ENCODE measurements at places on chromosomes 1 and 21.

DNA sequence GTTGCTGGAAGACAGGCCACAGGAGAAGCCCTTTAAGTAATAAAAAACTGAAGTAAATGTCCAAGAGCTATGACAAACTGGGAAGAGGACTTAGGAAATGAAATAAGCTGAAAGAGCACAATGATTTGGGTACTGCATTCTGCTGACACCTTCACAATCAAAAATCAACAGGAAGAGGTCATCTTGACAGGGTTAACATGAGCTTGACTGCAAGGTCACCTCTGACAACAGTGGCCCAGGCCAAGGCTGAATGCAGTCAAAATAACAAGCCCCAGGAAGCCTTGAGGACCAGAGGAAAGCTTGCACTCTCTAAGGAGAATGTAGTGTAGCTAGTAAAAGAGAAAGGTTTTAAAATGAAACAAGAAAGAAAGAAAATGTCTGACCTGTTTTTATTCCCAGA lies 179.3 kb downstream of the SEC16B start:
- no peak for DNase-seq

- peak; percentile 82 for DNase-seq
These were observed at the start of gene EFNA3 for GRCh38 chr1:155078469-155079209. Gene EFNA3 (plus strand): TSS chr1:155078837. CDS start chr1:155078942, 105 bp downstream.

GRCh38 chr1:29121516-29121935 lies 2.2 kb downstream of the TMEM200B start:
- no peak for DNase-seq

- no peak for DNase-seq
These were observed 547.4 kb downstream of the LTN1 start for GRCh38 chr21:28445141-28445830.

DNA sequence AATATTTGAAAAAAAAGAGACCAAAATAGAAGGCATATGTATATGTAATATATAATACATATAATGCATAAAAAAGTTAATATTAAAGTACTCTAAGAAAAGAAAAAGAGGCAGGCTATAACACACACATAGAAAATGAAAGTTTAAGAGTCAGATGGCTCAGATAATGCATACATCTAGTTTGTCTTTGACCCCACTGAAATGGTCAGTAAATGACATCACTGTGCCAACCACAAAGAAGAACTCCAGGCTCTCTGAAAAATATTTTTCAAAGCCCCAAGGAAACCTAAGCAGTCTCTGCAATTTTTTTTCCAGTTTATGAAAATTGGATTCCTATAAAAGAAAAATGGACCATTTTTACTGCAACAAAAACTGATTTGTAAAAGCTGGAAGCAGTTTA lies 55.4 kb upstream of the SCYL3 start:
- no peak for DNase-seq

DNA sequence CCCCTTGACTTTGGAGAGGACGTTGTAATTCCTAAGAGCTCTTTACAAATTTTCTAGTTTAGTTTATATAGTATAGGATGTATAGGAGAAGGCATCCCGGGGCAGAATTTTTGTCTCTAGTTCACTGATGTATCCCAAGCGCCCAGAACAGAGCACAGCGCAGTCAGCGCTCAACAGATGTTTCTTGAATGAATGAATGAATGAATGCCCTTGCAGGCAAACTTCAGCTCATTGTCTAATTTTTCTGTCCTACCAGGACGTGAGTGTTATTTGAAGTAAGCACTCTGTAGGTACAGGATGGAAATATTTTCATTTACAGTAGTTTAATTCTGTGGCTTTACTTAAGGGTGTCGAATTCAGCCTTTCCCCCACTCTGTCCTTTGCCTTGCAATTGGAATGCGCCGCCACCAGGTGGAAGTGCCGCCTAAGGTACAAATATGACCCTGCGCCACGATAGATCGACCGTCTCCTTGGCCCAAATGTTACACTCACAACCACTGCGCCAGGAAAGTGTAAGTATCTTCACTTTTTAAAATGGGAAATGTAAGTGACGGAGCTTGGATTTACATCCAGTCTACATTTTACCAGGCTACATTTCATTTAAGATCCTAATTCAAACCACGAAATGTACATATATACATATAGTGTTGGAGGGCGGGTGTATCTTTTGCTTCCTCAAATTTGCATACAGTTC lies 910 bp upstream of the MRPL39 start:
- DNase-seq, result peak; percentile 72

DNA sequence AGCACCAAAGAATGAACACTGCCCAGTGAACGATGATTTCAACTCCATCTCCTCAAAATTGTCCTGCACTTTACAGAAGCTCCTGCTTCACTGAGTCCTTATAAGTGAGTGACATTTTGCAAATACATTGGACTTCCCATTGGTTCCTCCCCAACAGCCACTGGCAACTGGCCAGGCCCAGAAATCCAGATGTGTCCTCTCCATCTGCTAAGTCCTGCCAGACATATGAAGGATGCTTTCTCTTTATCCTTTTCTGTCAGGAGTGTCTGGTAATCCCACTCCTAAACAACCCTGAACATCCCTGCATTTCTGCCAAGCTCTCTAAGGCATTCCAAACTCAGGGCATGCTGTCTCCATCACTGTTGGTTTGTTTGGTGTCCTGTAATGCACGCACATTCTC lies 271.8 kb downstream of the RRAGC start:
- DNase-seq, result no peak

DNA sequence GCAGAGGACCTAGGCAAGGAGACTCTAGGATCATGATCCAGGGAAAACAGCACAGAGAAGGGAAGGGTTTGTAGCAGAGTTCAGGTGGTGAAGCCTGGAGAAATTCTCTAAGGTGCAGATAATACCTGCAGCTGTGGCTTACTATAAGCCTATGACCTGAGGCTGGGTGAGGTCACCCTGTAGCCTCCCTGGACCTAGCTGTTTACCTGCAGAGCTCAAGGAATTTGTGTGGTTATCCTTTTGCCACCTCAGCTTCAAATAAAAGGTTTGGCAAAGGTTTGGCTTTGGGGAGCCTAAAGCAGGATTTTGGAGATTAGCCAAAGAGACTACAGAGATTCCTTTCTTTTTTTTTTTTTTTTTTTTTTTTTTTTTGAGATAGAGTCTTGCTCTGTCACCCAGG lies 79.5 kb upstream of the ZNF648 start:
- DNase-seq, result no peak

DNA sequence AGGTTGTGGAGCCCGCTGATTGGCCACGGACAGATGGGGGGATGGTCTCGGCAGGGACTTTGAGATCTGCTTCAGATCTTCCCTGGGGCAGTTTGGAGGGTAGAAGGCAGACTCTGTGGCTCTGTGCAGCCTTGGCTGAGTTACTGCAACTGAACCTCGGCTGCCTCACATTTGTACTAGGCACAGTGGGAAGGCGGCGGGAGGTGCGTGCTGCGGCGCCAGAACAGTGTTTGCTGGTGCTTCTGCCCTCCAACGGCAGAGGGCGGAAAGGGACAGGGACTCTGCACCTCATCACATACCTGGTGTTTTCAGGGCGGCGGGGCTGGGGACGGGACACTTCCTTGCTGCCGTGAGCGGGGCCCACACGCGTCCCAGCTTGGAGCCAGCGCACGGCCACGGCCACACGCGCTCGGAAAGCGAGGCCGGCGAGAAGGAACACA lies 26.2 kb downstream of the SLC66A1 start:
- DNase-seq, result no peak

DNA sequence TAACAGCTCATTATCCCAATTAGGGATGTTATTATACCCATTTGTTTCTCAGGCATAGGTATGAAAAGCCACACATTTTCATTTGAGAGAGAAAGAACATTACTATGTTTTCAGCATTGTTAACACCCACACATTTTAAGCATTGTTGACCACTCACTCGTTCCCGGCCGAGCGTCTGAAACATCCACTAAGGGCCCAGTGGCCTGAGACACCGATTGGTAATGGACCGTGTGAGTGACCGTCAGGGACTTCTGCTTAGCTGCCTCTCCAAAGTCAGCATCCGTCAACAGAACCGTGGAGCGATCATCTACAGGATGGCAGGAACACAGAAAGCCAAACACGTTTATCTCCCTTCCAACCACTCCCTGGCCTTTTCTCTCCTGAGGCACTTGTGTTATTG lies 184.6 kb downstream of the PCP4 start:
- DNase-seq, result no peak

DNA sequence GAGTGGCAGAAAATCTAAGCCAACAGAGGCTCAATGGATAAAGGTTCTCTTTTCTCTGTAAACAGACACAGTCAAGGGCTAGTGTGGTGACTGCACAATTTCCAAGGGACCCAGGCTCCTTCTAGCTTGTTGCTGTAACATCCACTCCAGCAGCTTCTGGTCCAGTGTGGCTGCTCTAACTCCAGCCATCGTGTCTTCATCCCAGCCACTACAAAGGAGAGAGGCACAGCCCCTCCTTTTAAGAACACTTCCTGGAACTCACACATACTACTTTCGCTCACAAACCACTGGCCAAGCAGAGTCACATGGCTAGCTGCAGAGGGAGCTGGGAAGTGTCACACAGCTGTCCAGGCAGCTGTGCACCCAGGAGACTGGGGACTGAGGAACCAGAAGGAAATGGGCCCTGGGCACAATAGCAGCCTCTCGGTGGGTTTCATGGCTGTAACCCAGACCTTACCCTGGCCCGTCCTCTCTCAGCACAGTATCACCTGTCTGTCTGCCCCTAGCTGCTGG lies 188.6 kb upstream of the VAMP3 start:
- DNase-seq, result no peak

DNA sequence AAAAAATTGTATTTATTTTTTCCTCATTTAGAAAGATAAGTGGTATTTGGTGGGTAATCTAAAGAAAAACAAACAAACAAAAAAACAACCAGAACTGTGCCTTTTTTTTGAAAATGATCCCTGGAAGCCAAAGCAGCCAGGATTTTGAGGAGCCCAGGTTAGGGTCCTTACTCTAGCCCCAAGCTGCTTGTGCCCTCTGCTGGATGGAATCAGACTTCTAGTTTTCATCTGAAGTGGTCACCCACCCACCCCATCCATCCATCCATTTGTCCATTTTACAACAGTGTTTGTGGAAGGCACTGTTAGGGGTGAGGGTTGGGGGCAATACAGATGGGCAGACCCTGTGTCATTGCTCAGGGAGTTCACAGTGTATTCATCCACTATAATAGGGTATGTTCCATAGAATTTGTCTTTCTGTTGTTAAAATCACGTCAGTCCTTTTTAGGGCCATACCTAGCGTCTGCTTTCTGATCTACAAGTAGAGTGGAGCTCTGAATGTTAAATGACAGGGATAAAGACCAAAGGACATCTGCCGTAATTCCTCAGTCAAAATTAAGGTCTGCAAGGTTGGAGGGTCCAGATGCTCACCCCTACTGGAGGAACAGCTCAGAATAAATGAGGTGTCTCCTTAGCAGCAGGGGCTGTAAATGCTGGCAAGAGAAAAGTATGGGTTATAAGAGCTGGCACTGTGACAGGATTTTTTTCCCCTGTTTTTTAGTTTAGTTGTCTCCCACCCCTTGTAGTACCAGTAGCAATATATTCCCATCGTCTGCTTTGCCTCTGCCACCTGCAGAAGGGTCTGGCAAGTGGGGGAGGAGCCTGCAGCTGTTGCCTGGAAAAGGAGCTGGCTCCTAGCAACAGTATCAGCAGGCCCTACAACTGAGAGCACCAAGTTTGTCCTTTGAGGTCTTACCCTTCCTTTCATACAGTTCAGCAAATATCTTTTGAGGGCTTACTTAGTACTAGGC lies 3.2 kb downstream of the LRRC42 start:
- no peak for DNase-seq

- no peak for DNase-seq
These were observed 13.5 kb downstream of the PDPN start for GRCh38 chr1:13597166-13597565.

Measured in posterior cingulate gyrus (tissue), 11 donors.